ENCODE measurements at places on chromosomes 3 and 15. TPM values are rescaled to one million over a fixed set of nuclear protein-coding genes. Genes with fewer than 3 reads are reported as not detected.

Gene P2RY13
- total RNA-seq: not detected

Gene CPNE4
- not detected for total RNA-seq

GRCh38 chr15:23002920-23003319 is 22.8 kb upstream of the CYFIP1 start:
- no peak overlapping the region for H3K27ac ChIP-seq
- DNase-seq: no peak
- H3K36me3 ChIP-seq: peaks cover 40% of the 10 kb centered on the region
- H3K4me1 ChIP-seq: no peaks in the 10 kb centered on the region
- H3K4me3 ChIP-seq: no peak overlapping the region

GRCh38 chr3:33006081-33006480 is 54.6 kb downstream of the CCR4 start:
- H3K36me3 ChIP-seq: peaks cover 33% of the 10 kb centered on the region
- no peak overlapping the region for H3K4me3 ChIP-seq
- no peak overlapping the region for H3K27ac ChIP-seq
- no peak for DNase-seq
- H3K4me1 ChIP-seq: peaks cover 27% of the 10 kb centered on the region
- no peaks in the 10 kb centered on the region for H3K27me3 ChIP-seq

- no peak overlapping the region for H3K4me3 ChIP-seq
- H3K27me3 ChIP-seq: no peaks in the 10 kb centered on the region
- H3K27ac ChIP-seq: no peak overlapping the region
- no peaks in the 10 kb centered on the region for H3K4me1 ChIP-seq
- no peak for DNase-seq
These were observed 140.7 kb downstream of the BCHE start for GRCh38 chr3:165696496-165696895.

- no peak overlapping the region for H3K27ac ChIP-seq
- H3K27me3 ChIP-seq: no peaks in the 10 kb centered on the region
- H3K4me3 ChIP-seq: no peak overlapping the region
- peaks cover 37% of the 10 kb centered on the region for H3K36me3 ChIP-seq
- DNase-seq: no peak
- H3K4me1 ChIP-seq: no peaks in the 10 kb centered on the region
These were observed 42.4 kb downstream of the ST3GAL6 start for GRCh38 chr3:98805571-98805970.

- peaks cover 9% of the 10 kb centered on the region for H3K4me1 ChIP-seq
- H3K27ac ChIP-seq: no peak overlapping the region
- H3K36me3 ChIP-seq: no peaks in the 10 kb centered on the region
- no peaks in the 10 kb centered on the region for H3K27me3 ChIP-seq
These were observed 291.2 kb upstream of the RBMS3 start for GRCh38 chr3:28989646-28990089.

- no peaks in the 10 kb centered on the region for H3K27me3 ChIP-seq
- H3K36me3 ChIP-seq: no peaks in the 10 kb centered on the region
- no peak overlapping the region for H3K4me3 ChIP-seq
- peaks cover 54% of the 10 kb centered on the region for H3K4me1 ChIP-seq
- no peak overlapping the region for H3K27ac ChIP-seq
These were observed 72.2 kb downstream of the DLG1 start for GRCh38 chr3:197226179-197226578.

All from naive thymus-derived CD8-positive, alpha-beta T cell (primary cell).